Stimulated activated CD4-positive, alpha-beta T cell treated with anti-CD3 and anti-CD28 coated beads, Interleukin-12 subunit alpha, Interleukin-12 subunit beta, amount 100 ng/mL, for 4 hours (primary cell): ENCODE measurements at places on chromosomes 5 and 9.

DNA sequence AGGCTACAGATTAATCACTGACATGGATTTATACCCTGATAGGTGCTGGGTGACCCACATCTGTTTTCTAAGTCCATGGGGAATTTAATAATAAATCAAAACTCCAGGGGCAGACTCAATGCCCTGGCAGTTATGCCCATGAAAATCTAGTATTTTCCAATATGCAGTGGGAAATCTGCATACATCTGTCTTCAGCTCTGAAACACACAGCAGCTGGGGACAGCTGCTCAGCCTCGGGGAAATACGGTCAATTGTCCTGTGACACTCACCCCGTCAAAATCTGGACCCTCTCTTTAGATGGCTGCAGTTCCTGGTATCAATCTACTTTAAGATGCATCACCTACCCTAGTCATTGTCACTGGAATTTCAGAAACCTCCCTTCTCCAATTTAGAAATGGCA, 12.7 kb upstream of the C1QTNF3 start:
- DNase-seq, result no peak

DNA sequence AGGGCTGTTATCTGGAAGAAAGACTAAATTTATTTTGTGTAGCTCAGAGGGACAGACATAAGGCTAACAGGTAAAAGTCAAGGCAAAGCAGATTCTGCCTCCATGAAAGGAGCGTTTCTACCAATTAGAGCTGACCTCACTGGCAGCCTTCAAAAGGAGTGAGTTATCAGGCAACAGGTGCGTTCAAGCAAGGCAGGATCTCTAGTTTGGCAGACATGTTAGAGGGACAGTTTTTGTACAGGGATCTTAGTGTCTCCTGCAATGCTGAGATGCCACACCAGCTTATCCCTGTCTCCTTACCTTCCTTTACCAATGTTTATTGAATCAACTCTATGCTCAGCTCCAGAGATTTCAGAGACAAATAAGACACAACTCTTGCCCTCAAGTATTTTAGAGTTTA, 73.8 kb downstream of the NRG2 start:
- no peak for DNase-seq

DNA sequence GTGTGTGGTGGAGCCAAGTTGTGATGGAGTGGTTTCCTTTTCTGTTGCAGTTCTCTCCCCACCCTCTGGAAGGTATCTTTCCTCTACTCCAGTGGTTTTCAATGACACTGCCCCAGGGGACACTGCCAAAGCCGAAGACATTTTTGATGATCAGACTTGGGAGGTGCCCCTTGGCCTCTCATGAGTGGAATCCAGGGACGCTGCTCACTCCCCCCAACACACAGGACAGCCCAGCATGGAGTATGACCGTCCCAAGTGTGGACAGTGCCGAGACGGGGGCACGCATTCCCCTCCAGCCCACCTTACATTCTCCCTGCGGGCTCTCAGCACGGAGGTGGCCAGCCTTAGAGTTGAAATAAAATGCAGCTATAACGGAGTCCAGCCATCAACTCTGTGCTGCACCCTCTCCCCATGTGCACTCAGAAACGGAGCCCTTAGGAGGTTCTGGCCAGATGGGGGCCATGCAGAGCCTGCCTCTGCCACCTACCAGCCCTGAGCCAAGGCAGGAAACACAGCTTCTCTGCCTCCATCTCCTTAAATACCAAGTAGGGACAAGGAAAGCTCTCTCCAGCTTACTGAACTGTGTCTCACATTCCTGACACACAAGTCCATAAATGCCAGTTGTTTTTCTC, 150.8 kb downstream of the ROR2 start:
- no peak for DNase-seq

DNA sequence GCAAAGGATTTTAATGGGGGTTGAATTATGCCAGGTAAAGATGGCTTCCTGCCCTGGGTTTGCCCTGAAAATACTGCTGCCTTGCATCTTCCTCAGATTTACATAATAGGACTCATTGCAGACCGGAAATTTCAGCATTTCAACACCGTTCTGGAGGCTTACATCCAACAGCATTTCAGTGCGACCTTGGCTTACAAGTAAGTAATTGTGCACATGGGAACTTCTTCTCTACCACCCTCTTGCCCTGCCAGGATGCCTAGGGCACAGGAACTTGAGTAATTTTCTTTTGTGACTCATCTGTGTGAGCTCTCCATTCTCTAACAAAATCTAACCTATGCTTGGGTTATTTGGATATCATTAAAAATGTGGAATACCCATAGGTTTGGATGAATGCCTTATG, 80.2 kb downstream of the DOCK2 start:
- DNase-seq, result no peak

GRCh38 chr5:141512390-141512910, 23.6 kb downstream of the PCDHGC5 start:
- DNase-seq, result peak; percentile 85

DNA sequence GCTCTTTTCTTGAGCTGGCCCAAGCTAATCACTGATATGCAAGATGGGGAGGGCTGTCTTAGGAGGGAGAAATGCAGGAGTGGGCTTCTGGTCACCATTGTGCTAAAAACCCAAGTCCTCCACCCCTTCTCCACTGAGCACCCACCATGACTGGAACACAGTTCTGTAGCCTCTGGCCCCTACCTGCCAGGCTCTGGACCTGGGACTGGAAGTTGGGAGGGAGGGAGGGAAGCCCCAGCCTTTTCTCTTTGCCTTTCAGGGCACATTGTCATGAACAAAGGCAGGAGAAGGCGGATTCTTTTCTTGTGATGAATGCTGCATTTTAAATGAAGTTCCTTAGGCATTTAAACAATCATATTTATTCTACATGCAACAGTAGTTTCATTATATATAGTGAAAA, 559.1 kb upstream of the TRPC7 start:
- no peak for DNase-seq

- no peak for DNase-seq
Measured at GRCh38 chr9:127983847-127984289, 3.1 kb upstream of the EEIG1 start.

GRCh38 chr9:98191671-98192502, 550 bp downstream of the CORO2A start:
- peak; percentile 19 for DNase-seq

DNA sequence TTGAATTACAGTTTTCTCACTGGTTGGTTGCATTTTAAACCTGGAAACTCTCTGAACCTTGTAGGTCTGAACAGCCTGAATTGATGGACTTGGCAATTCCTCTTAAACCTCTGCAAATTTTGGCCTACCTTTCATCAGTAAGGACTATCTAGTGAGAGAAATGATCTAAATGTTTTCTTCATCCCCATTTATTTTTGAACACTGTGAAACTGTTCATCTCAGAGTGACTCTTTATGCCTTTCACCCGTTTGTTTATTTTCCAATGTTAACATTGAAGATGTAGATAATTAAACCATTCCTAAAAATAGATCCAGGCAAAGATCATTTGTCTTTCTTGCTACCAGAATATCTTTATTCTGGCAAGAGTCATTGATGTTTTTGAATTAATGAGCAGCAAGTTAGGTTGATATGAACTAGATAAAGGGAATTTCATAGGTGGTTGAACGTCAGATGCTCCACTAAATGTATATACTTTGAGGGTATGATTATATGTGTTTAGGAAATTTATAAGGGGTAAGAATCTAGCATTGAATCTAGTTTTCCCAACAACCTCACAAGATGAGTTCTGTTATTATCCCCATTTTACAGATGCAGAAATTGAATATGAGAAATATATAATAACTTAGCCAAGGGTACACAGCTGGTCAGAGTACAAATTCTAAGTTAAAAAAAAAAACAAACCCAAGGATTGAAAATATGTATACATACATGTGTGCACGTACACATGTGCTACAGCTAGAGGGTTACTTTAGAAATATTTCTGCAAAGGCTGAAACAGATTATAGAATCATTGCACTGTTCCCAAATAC, 3.4 kb downstream of the CPEB4 start:
- no peak for DNase-seq

- no peak for DNase-seq
Measured at GRCh38 chr5:169914766-169915165, 65.5 kb downstream of the INSYN2B start.

- DNase-seq, result peak; percentile 7
Measured at GRCh38 chr9:134293611-134294152, 32.6 kb upstream of the RXRA start.

- no peak for DNase-seq
Measured at GRCh38 chr5:107395632-107396350, 274.9 kb downstream of the EFNA5 start.

GRCh38 chr9:127651697-127652610, 39.9 kb downstream of the STXBP1 start:
- no peak for DNase-seq

DNA sequence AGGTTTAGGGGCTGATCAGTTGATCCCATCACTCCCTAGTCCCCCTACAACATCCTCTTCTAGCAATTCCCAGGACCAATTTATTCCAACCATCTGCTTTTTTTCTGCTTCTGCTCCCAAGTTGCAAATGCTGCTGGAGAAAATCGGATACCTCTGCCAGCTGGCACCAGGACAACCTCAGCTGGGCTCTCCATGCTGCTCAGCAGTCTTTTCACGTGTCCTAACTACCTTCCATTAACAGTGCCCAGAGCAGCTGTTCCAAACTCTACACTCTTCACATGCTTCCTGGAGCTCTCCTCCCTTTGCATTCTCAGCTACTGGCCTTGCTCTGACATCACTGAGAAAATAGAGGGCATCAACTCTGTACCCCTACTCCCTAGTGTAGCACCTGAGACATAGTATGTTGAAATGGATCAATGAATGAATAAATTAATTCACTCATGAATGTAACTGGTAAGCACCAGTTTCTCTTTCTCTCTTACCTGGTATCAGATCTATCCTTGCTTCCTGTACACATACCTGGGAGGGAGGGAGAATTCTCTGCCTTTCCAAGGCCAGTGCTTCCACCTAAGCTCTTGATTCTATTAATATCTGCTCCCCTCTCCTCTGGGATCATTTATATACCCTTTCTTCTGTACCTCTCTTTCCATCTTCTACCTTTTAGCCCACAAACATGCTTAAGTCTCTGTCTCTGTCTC, 191.0 kb downstream of the RAB3C start:
- DNase-seq, result no peak

- DNase-seq, result peak; percentile 16
Measured at GRCh38 chr5:149831492-149831891, 101.4 kb downstream of the PPARGC1B start.

DNA sequence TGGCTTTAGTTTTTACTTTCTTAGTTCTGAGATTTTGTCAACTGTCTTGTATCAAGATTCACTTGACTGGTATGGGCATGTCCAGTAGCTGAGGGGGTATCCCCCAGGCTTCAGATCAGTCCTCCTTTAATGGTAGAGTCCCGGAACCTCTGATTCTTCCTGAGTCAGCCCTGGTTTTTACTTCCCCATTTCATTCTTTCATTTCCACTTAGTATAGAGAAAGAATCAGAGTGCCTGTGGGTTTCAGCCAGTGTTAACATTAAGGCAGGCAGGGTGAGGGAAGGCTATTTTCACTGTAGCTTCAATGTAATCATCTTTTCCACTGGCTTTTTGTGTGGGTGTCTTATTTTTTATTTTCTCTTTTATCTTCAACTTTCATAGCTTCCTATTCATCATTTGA, 8.3 kb upstream of the COMMD10 start:
- no peak for DNase-seq

- no peak for DNase-seq
Measured at GRCh38 chr5:128536254-128537220, 1.5 kb downstream of the FBN2 start.

GRCh38 chr9:37309136-37309535, 113.4 kb upstream of the GRHPR start:
- DNase-seq, result peak; percentile 18

DNA sequence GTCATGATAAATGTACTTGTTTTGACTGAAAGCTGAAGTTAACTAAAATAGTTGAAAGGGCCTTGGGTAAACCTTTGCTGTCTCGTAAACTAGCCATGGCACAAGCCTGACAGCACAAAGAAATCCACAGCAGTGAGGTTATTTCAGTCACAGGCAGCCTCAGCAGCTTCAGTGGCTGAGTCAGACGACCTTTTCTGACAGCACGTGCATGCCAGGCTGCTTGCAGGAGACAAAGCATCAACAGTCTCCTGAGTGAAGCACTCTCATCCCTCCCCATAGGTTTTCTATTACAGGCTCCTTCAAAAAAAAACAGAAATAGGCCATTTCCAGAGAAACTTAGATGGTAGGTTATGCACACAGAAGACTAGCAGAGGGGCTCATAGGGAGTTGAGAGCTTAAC, 34.6 kb downstream of the OXCT1 start:
- no peak for DNase-seq

DNA sequence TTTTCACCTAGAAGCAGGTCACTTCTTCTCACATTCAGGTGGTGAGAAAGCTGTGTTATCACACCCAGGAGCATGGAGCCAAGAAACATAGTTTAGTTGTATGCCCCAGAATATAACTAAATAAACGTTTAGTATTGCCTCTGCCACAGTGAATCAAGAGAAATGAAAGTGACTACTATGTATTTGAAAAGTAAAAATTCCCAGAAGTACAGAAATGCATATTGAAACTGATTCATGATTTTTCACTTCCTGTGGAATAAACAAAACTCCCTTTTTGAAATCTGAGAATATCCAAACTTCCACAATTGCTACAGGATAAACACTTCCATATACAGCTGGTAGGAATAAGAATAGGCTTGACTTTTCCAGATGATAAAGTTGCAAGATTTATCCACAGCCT, 15.3 kb upstream of the NINJ1 start:
- DNase-seq, result no peak

DNA sequence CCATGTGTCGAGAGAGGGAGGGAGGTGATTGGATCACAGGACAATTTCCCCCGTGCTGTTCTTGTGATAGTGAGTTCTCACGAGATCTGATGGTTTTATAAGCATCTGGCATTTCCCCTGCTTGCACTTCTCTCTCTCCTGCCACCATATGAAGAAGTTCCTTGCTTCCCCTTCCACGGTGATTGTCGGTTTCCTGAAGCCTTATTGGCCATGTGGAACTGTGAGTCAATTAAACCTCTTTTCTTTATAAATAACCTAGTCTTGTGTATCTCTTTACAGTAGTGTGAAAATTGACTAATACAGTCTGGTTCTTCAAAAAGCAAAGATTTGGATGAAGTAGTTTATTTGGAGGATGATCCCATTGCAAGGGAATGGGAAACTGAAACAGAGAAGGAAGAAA, 11.3 kb upstream of the MIER3 start:
- DNase-seq, result no peak

- DNase-seq, result no peak
Measured at GRCh38 chr9:128729766-128730517, 6.0 kb upstream of the ZDHHC12 start.

- no peak for DNase-seq
Measured at GRCh38 chr5:159038907-159039306, 60.8 kb downstream of the EBF1 start.

GRCh38 chr9:120872791-120873502, 4.0 kb downstream of the PHF19 start:
- DNase-seq, result no peak
